ENCODE measurements at places on chromosomes 13 and 19. TPM values are rescaled to one million over a fixed set of nuclear protein-coding genes. Genes with fewer than 3 reads are reported as not detected.

DNA sequence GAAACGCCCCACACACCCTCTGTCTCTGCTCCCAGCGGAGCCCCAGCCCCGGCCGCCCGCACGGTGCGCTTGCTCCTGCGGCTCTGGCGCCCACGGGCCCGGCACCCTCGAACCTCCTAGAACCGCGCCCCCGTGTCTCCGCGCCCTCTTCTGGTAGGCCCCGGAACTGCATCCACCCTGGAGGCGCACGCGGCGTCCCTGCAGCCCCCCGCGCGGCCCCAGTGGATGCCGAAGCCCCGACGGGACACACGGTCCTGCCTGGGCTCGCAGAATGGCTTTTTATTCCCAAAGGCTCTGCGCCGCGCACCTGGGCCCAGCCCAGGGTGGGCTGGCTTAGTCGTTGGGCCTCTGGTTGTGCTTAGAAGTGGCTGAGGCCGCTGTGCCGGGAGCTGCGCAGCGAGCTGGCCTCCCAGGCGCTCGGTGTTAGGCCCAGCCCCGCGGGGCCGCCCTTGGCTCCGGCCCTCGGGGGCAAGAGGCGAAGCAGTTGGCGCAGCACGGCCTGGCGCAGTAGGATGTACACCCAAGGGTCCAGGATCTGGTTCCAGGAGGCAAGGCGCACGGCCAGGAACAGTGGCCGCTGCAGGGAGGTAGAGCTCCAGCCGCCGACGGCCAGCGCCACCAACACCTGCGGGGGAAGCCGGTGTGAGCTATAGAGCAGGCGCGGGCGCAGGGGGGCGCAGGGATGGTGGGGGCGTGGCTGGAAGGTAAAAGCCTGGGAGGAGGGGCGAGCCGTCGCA is 2.8 kb downstream of the PTGER1 start:
- H3K36me3 ChIP-seq, result no peaks in the 10 kb centered on the region
- H3K27ac ChIP-seq, result no peak overlapping the region
- no peaks in the 10 kb centered on the region for H3K27me3 ChIP-seq
- H3K4me3 ChIP-seq, result no peak overlapping the region
- peak; percentile 62 for DNase-seq
- H3K4me1 ChIP-seq, result peaks cover 5% of the 10 kb centered on the region

- H3K27ac ChIP-seq, result no peak overlapping the region
- H3K36me3 ChIP-seq, result no peaks in the 10 kb centered on the region
- H3K4me3 ChIP-seq, result no peak overlapping the region
- no peaks in the 10 kb centered on the region for H3K27me3 ChIP-seq
- no peak for DNase-seq
Observed at GRCh38 chr19:43662487-43662886, 7.5 kb downstream of the PLAUR start.

GRCh38 chr13:48188131-48188530 is 44.9 kb upstream of the ITM2B start:
- H3K27me3 ChIP-seq, result no peaks in the 10 kb centered on the region
- no peaks in the 10 kb centered on the region for H3K36me3 ChIP-seq
- DNase-seq, result no peak
- H3K4me3 ChIP-seq, result no peak overlapping the region
- no peaks in the 10 kb centered on the region for H3K4me1 ChIP-seq

GRCh38 chr19:12656899-12657571 is 9.5 kb downstream of the MAN2B1 start:
- no peaks in the 10 kb centered on the region for H3K36me3 ChIP-seq
- H3K27me3 ChIP-seq, result no peaks in the 10 kb centered on the region
- H3K4me1 ChIP-seq, result no peaks in the 10 kb centered on the region

GRCh38 chr13:37277007-37277406 is 171.5 kb upstream of the CSNK1A1L start:
- no peak overlapping the region for H3K27ac ChIP-seq
- H3K27me3 ChIP-seq, result no peaks in the 10 kb centered on the region
- DNase-seq, result no peak
- no peaks in the 10 kb centered on the region for H3K4me1 ChIP-seq

GRCh38 chr13:43223216-43223615 is 199.8 kb downstream of the DNAJC15 start:
- no peak for DNase-seq
- H3K27ac ChIP-seq, result no peak overlapping the region
- H3K36me3 ChIP-seq, result no peaks in the 10 kb centered on the region
- no peaks in the 10 kb centered on the region for H3K4me1 ChIP-seq
- no peak overlapping the region for H3K4me3 ChIP-seq
- no peaks in the 10 kb centered on the region for H3K27me3 ChIP-seq

GRCh38 chr13:106362707-106363106 is 172.8 kb downstream of the EFNB2 start:
- no peaks in the 10 kb centered on the region for H3K27me3 ChIP-seq
- no peak overlapping the region for H3K4me3 ChIP-seq
- DNase-seq, result no peak
- no peak overlapping the region for H3K27ac ChIP-seq

NKPD1 gene
- 0.09 TPM for total RNA-seq

LPAR2 gene
- total RNA-seq, result 9.8 TPM

ZNF813 gene
- 2.6 TPM for total RNA-seq

ADM5 gene
- total RNA-seq, result 0.57 TPM

ZNF579 gene
- 12.7 TPM for total RNA-seq
